ENCODE measurements at places on chromosomes 7 and 10.

DNA sequence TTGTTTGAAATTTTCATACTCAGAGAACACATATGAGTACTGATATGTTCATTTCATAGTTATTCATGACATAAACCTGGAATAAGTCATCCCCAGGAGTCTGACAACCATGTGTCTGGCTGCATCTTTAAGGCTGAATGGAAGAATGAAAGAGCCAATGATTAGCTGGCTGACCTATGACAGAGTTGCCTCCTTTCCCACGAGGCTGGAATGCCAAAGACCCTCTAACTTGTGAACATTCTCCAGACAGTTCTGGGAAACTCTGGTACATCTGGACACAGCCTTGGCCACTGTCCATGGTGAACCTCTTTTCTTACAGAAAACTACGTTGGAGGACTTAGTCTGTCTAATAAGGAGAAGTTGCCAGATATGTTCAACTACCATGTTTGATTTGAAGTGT lies 380.8 kb upstream of the MKI67 start:
- no peak for DNase-seq

DNA sequence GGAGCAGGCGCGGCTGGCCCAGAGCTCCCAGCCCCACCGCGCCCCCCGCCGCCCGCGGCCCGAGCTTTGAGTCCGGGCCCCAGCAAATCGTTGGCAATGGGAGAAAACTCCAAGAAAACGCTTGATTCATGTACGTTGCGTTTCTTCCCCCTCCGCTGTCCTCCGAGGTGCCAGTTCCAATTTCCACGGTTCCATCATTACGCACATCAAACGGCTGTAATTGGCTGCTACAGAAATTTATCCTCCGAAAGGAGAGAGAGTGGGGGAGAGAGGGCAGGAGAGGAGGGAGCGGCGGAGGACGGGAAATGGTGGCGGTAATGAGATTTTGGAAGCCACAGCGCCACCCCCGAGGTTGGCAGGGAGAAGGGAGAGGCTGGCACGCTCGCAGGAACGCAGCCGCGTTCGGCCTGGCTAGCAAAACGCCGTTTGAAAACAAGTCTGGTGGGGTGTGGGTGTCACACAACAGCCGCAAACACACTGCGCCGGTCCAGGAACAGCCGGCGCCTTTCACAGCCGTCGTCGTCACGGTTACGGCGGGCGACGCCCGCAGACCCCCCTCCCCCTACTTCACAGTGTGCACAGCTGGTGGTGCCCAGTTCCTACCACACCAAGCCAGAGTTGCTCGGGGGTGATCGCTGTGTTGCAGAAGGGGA lies 57.5 kb downstream of the UNCX start:
- DNase-seq, result peak; percentile 15

- no peak for DNase-seq
Observed at GRCh38 chr7:35399216-35399615, 145.3 kb upstream of the TBX20 start.

DNA sequence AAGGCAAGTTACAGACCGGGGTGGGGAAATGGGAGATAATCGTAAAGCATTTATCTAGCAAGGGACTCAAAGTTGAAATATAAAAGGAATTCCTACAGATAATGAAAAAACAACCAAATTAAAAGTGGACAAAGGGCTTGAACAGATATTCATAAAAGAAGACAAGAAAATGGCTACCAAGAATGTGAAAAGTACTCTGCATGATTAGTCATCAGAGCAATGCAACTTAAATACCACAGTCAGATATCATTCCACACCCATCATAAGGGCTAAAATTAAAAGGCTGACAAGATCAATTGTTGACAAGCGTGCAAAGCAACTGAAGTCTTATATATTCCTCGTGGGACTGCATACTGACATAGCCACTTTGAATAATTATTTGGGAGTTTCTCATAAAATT lies 124.6 kb upstream of the RSU1 start:
- no peak for DNase-seq

- DNase-seq, result no peak
Observed at GRCh38 chr10:25049966-25050365, 33.6 kb downstream of the THNSL1 start.

DNA sequence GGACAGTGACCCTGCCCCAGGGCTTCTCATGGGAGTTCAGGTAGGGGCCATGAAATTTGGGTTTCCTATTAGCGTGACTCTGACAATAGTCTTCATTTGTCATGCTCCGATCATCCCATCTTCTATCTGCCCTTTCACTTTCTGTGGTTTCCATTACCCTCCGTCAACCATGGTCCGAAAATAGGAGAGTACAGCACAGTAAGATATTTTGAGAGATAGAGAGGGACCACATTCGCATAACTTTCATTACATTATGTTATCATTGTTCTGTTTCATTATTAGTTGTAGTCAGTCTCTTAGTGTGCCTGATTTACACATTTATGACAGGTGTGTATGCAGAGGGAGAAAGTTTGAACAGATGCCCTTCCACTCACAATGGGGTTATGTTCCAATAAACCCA lies 649.2 kb downstream of the SDK1 start:
- DNase-seq, result no peak

- DNase-seq, result no peak
Observed at GRCh38 chr10:12783293-12783692, 218.2 kb downstream of the CCDC3 start.

GRCh38 chr10:76175533-76176165 lies 744.2 kb downstream of the LRMDA start:
- DNase-seq, result no peak

- no peak for DNase-seq
Observed at GRCh38 chr10:127337801-127338200, 141.4 kb upstream of the INSYN2A start.

DNA sequence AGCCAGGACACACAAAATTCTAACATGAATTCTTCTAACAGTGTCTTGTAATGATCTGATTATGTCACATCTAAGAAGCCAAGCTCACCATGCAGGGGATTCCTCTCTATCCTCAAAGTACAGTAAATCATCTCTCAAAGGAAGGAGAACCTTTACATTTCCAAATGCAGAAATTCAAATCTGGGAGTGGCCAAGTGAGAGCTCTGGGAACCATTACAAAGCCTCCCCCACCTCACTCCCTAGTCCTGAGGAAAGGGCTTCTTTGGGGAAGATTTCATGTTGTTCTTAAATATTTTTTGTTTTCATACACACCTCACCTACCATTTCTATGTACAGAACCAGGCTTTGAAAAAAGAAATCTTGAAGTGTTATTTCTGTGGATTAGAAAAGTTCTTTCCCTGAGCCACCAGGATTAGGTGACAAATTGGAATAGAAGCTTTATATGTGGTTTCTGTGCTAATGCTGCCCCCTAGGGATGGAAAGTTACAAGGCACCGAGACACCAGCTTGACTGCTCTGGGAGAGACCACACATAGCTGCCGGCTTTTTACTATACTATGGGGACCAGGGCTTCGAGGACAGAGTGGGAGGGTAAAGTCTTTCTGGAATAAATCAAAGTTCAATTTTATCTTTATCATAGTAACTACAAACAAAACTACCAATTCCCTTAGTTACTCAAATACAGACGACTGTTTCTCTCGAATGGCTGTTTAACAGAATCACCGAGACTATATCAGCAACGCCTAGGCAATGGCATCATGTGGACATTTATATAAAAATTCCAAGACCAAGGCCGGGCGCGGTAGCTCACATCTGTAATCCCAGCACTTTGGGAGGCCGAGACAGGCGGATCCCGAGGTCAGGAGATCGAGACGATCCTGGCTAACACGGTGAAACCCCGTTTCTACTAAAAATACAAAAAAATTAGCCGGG lies 116.1 kb downstream of the RNF216 start:
- peak; percentile 46 for DNase-seq

GRCh38 chr7:77335581-77335980 lies 80.6 kb downstream of the GSAP start:
- DNase-seq, result no peak

DNA sequence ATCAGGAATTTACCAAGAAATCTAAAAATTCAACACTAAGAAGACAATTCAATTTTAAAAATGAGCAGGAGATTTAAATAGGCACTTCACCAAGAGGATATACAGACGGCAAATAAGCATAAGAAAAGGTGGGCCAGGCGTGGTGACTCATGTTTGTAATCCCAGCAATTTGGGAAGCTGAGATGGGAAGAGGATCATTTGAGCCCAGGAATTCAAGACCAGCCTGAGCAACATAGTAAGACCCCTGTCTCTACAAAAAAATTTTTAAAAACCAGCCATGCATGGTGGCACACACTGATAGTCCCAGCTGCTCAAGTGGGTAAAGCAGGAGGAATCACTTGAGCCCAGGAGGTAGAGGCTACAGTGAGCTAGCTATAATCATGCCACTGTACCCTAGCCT lies 3.5 kb upstream of the AKR1D1 start:
- no peak for DNase-seq

DNA sequence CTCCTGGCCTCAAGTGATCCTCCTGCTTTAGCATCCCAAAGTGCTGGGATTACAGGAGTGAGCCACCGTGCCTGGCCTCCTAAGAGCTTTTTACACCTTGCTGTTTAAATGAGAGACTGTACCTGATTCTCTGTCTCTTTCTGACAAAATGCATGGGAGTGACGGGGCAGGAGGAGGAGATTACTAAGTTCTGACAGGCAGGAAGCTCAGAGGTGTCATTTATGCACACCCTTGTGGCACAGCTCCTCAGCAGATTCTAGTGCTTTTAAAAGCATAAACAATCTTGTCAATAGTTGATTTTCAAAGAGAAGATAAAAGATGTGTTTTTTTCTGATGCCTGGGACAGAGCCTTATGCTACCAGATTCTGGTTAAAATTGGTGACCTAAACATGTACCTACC lies 39.7 kb upstream of the STEAP4 start:
- DNase-seq, result no peak

DNA sequence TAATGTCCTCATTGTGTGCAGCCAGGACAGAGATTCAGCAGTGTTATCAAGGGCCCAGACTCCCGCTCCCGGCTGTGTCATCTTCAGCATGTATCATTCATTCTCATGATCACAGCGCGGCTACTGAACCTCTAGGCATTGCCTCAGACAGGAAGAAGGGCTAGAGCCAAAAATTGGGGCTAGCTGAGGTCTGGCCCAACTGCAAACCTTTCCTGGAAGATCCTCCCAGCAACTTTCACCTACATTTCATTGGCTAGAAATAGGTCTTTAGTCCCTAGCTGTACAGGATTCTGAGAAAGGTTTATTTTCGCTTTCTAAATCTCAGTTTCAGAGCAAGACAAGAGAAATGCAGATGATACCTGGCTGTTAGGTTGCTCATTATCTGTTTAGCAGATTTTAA lies 81.9 kb downstream of the CREM start:
- peak; percentile 32 for DNase-seq

GRCh38 chr10:123938890-123939289 lies 47.3 kb upstream of the CPXM2 start:
- DNase-seq, result no peak

- DNase-seq, result no peak
Observed at GRCh38 chr7:150330211-150330885, 7.0 kb upstream of the ACTR3C start.

- no peak for DNase-seq
Observed at GRCh38 chr7:143410521-143411004, 1.9 kb upstream of the EPHA1 start.

GRCh38 chr10:124285587-124286527 lies 132.9 kb downstream of the OAT start:
- DNase-seq, result no peak

DNA sequence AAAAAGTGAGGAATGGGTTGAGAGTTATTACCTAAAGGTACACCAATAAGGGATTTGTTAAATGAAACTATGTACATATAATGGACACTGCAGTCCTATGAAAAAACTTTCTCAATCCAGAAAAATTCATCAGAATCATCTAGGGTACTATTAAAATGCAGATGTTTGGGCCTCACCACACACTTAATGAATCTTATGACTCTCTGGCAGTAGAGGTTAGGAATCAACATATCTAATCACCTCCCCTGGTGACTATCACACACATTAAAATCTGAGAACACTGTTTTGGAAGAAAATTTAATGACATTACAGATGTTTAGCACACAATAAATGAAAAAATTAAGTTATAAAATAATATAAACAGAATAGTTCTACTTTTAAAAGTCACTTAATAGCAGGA lies 32.1 kb downstream of the BAZ1B start:
- DNase-seq, result no peak

GRCh38 chr10:48798481-48799254 lies 114.0 kb downstream of the WDFY4 start:
- no peak for DNase-seq

- no peak for DNase-seq
Observed at GRCh38 chr10:1923586-1923985, 186.3 kb upstream of the ADARB2 start.

DNA sequence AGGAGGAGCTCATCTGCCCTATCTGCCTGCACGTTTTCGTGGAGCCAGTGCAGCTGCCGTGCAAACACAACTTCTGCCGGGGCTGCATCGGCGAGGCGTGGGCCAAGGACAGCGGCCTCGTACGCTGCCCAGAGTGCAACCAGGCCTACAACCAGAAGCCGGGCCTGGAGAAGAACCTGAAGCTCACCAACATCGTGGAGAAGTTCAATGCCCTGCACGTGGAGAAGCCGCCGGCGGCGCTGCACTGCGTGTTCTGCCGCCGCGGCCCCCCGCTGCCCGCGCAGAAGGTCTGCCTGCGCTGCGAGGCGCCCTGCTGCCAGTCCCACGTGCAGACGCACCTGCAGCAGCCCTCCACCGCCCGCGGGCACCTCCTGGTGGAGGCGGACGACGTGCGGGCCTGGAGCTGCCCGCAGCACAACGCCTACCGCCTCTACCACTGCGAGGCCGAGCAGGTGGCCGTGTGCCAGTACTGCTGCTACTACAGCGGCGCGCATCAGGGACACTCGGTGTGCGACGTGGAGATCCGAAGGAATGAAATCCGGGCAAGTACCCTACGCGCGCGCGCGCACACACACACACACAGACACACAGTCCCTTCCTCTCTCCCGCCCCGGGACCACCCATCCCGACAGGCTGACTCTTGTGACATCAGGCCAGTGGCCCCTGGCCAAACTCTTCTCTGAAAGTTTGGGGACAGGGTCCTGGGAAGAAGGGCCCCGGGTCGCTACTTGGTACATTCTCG lies 538 bp downstream of the TRIM8 start:
- DNase-seq, result peak; percentile 92

- DNase-seq, result no peak
Observed at GRCh38 chr10:62231371-62231770, 37.3 kb downstream of the RTKN2 start.

DNA sequence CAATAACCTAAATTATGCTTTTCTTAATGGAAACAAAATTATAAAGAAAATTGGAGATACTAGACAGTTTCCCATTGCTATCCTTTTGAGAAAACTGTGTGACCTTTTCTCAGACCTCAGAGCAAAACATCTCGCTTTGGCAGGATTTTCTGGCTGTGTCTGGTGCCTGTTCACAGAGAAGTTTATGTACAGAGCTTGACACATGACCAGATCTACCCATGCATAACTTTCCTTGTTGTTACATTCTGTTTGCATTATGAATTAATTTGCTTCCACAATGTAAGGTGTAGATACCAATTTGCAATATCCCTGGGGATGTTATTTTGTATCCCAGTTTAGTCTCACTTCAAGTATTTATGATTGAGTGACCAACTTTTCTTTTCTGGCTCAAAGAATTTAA lies 565.0 kb downstream of the XPNPEP1 start:
- DNase-seq, result no peak

DNA sequence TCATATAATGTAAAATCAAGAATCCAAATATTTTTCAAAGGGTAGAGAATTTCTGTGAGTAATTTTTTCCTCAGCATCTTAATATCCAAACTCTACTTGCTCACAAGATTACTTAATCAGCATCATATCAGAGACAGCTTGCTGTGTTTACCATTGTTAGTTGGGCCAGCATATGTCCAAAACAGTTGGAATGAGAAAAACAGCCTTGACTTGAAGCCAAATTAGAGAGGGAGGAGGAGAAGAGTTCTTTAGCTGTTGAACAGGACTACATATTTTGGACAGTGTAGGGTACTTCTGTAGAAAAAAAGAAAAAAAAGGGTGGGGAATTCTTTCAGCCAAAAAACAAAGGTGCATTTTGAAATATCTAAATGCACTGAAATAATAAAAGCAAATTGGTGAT lies 69.8 kb downstream of the HDAC9 start:
- DNase-seq, result no peak
